Ascending aorta (tissue), 2 donors: ENCODE measurements at places on chromosomes 4 and X.

- no peak for DNase-seq
Measured at GRCh38 chr4:8644966-8645752, 52.6 kb downstream of the CPZ start.

DNA sequence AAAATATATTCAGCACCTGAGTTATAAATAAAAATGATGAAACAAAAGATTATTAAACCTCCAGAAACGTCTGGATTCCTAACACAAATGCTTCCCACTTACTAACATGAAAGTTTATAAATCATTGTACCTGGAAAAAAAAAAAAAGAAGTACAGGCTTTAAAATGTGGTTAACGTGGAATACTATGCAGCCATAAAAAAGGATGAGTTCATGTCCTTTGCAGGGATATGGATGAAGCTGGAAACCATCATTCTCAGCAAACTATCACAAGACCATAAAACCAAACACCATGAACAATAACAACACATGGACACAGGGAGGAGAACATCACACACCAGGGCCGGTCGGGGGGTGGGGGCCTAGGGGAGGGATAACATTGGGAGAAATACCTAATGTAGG is 160.5 kb downstream of the ADAMTS3 start:
- DNase-seq, result no peak

DNA sequence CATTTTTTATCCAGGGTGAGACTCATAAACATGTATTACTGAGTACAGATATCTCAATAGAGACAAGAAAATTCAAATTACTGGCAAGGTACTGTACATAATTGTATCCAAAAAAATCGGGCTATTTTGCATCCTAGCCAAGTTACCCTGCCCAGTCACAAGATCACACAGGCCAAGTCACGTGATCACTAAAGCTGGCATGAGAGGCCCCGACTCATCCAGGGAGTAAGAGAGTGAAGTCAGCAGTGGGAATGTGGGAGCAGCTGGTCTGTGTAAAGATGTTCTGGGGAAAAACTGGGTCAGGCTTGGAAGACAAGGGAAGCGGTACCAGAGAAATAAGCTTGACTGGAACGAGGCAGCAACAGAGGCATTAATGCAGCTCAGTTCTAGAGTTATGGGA is 119.3 kb upstream of the STS start:
- no peak for DNase-seq

DNA sequence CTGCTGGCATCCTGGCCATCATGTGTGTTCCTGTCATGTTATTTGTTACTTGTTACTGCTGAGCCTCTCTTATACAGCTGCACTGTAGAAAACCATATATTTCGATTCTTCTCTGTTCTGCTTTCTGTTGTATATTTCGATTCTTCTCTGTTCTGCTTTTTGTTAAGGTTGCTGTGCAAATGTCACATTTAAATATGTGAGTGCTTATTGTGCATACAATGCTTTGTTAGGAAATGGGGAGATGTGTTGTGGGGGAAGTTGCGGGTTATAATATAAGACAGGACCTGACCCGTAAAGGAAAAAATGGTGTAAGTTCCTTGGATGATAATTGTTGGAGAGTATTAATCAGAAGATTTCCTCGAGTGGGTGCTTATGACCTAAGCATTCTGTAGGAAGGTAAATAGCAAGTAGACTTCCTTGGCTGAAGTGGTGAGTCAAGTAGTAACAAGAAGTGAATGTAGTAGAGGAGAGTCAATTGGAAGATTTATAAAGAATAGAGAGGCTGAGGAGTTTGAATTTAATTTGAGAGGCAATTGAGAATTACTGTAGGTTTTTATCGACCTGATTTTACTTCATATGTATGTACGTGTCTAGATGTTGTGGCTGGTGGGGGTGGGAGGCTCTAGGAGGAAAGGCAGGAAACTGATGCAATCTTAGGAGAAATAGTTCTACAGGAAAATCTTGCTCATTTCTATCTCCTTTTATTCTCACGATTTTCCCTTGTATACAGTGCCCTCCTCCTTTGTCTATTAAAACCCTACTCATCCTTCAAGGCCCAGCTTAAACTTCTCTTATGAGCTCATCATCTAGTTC is 8.5 kb downstream of the OGT start:
- DNase-seq, result no peak

- no peak for DNase-seq
Measured at GRCh38 chr4:30716681-30717207, 3.4 kb upstream of the PCDH7 start.

- DNase-seq, result no peak
Measured at GRCh38 chr4:165450871-165451270, 72.1 kb downstream of the CPE start.

GRCh38 chr4:37953620-37954293 is 6.4 kb upstream of the PTTG2 start:
- DNase-seq, result no peak

GRCh38 chrX:22078117-22078516 is 46.0 kb downstream of the PHEX start:
- DNase-seq, result no peak
